ENCODE measurements at places on chromosomes 12 and 14. TPM values are rescaled to one million over a fixed set of nuclear protein-coding genes. Genes with fewer than 3 reads are reported as not detected.

DNA sequence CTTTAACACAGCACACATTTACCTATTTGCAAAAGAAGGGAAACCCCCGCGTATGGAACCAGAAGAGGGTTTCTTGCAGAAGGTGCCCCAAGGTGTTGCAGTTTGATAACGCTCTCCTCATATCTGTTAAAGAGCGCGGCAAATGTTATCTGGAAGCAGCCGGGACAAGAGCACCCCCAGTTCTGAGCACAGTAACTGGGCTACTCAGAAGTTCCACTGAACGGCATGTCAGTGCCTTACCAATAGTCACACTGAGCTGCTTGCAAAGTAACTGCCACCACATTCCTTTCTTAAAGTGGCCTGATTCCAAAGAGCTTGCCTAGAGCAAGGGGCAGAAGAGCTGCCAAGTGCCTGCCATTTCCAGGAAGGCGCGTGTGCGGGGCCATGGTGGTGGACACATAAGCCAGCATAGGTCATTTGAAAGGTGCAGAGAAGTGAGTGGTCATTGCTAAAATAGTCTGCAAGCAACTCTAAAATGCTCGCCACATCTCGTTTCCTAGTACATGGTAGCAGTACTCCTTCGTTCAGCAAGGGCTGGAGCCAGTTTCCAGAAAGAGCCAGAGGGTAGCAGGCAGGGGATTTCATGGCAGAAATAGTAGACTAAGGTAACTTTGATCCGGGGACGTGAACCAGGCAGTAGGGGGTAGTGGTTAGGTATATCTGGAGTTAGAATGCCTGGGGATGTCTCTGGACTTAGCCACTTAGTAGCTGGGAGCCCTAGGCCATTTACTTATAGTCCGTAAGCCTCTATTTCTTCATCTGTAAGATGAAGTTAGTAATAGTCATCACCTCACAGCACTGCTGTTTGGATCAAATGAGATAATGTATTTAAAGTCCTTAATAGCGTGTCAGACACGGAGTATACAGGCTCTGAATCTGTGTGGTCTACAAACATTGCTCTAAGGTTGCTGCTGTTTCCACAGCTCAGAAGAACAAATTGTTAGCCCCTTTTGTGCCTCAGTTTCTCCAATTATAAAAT lies 37.6 kb downstream of the SPTB start:
- H3K27me3 ChIP-seq: peaks cover 2% of the 10 kb centered on the region
- H3K27ac ChIP-seq: peak overlapping the region; percentile 86
- no peak overlapping the region for H3K4me3 ChIP-seq
- peak; percentile 29 for DNase-seq

- H3K4me3 ChIP-seq: no peak overlapping the region
- H3K27ac ChIP-seq: no peak overlapping the region
- no peak for DNase-seq
Measured at GRCh38 chr14:100780246-100780645, 45.7 kb upstream of the MEG3 start.

DNA sequence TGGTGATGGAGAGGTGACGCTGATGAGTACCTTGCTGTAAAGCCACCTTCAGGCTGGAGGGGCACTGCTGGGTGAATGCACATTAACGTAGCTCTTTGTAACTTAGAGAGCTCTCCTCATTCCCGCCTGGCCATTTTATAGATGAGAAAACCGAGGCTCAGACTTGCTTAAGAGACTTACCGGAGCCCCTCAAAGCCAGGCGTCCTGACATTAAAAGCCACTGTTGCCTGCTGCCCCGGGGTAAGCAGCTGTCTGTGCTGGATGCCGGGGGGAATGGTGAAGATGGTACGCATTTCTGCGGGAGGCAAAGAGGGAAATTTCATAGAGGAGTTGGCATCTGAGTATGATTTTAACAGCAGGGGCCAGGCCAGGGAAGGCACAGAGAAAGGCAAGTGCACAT lies 49.6 kb upstream of the VRK1 start:
- no peak overlapping the region for H3K4me3 ChIP-seq
- no peaks in the 10 kb centered on the region for H3K4me1 ChIP-seq

DNA sequence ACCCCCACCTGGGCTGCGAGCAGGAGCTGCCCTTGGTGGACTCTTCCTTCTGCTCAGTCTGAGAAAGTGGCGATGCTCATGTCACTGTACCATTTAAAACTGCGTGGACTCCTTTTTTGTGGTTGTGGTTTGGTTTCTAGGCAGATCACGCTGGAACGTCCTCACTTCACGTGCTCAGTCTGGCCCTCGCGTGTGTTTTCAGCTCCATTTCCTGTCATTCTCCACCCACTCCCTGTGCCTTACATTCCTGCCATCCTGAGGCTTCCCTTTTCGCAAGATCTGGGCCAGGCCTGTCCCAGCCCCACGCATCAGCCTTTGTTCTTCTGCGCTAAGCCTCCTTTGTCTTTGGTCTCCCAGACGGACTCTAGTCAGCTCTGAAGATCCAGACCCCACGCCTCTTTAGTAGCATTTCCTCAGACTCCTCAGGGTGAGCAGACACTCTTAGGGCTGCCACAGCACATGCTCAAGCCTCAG lies 105.4 kb downstream of the FBXL14 start:
- H3K4me1 ChIP-seq: no peaks in the 10 kb centered on the region
- H3K27me3 ChIP-seq: no peaks in the 10 kb centered on the region
- H3K4me3 ChIP-seq: no peak overlapping the region
- H3K36me3 ChIP-seq: peaks cover 14% of the 10 kb centered on the region

- DNase-seq: peak; percentile 89
- H3K27ac ChIP-seq: no peak overlapping the region
- no peaks in the 10 kb centered on the region for H3K36me3 ChIP-seq
Measured at GRCh38 chr14:75299059-75299458, 20.4 kb downstream of the FOS start.

Gene TAS2R19
- total RNA-seq: 25.0 TPM

DNA sequence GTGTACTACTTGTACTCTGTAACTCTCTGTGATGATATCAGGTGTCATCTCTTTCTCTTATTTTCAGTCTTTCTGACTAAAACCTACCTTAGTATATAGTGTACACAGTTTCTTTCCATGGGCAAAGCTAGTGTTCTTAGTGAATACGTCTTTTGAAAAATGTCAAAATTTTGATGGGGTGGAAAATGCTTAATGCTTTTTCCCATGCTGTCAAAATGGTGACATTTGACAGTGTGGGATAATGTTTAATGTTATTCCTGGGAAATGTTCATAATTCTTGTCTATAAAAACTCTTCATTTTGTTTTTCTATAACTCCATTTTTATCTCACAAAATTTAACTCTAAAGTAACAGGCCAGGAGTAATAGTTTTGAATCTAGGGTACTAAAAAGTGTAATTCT lies 742.7 kb upstream of the FOXG1 start:
- no peak for DNase-seq
- no peaks in the 10 kb centered on the region for H3K4me1 ChIP-seq
- H3K27me3 ChIP-seq: no peaks in the 10 kb centered on the region
- H3K27ac ChIP-seq: no peak overlapping the region
- no peak overlapping the region for H3K4me3 ChIP-seq
- H3K36me3 ChIP-seq: no peaks in the 10 kb centered on the region

Gene RPS6KL1
- 13.0 TPM for total RNA-seq

DNA sequence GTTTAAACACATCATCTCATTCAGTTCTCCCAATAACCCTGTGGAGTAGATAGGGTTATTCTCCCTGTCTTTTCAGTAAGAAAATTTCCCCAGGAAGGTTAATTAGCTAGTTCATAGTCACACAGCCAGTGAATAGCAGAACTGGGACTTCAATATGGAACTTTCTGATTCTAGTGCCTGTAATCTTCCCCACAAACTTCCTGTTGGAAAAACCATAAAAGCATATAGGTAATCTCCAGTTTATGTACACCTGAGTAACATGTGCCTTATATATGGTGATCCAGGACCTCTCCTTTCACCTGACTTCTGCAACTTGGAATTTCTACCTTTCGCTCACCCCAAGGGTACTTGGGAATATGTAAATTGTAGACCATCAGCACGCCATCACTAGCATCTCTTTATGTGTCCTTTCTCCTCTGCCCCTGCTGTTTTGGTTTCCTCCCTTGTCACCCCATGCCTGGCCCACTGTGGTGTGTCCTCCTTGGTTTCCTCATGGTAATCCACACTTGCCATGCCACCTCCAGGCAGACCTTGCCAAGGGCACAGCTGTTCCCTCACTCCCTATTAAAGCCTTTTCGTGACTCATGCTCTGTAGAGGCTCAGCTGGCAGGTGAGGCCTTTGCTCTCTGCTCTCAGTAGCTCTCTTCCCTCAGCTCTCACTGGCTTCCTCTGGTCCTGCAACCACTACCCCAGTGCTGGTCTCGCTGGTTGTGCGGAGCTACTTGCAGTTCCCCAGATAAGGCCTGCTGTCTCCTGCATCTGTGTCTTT lies 16.7 kb downstream of the TBC1D30 start:
- DNase-seq: no peak
- H3K27me3 ChIP-seq: no peaks in the 10 kb centered on the region
- H3K4me1 ChIP-seq: no peaks in the 10 kb centered on the region
- no peak overlapping the region for H3K27ac ChIP-seq
- no peaks in the 10 kb centered on the region for H3K36me3 ChIP-seq

GRCh38 chr14:50635141-50635540 lies 33.0 kb downstream of the SAV1 start:
- H3K4me1 ChIP-seq: no peaks in the 10 kb centered on the region
- no peaks in the 10 kb centered on the region for H3K27me3 ChIP-seq
- no peak for DNase-seq
- H3K4me3 ChIP-seq: no peak overlapping the region
- H3K27ac ChIP-seq: no peak overlapping the region

Gene FOXA1
- 31.7 TPM for total RNA-seq

DNA sequence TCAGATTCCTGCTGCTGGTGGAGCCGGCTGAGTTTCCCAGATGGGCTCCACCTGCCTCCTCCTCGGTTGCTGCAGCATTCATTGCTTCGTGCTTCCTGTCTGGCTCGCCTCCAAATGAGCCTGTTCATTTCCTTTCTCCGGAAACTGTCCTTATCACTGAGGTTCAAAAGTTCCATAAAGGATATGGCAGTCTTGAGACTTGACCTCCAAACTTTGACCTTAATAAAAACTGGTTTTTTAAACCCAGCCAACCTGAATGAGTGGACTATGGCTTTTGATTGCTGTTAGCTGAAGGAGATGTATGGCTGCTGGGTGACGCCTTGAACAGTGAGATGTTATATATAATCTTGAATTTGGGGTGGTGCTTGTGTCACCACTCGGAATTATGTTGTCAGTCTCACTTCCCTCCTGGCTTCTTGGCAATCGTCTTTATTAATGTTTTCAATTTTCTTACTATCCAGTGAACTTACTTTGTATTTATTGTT lies 62.7 kb downstream of the RASSF3 start:
- H3K4me3 ChIP-seq: no peak overlapping the region
- peak; percentile 80 for DNase-seq
- H3K4me1 ChIP-seq: peaks cover 47% of the 10 kb centered on the region

DNA sequence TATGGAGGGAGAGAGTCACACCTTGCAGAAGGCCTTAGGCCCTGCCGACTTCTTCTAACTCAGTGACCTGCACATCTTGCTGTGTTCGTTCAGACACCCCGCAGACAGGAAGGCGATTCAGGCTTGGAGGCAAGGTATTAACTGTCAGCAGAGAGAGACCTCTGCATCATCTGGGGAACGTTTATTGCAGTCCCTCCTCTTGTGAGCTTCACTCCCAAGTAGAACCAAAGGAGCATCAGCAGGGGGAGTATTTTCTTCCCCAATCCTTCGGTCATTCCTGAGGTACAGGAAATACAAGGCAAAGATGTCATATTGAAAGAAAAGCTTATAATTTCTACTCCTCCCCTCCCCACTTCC lies 217.9 kb downstream of the CRADD start:
- no peak overlapping the region for H3K4me3 ChIP-seq
- peaks cover 15% of the 10 kb centered on the region for H3K4me1 ChIP-seq
- peak overlapping the region; percentile 28 for H3K27ac ChIP-seq
- no peaks in the 10 kb centered on the region for H3K36me3 ChIP-seq

- H3K4me3 ChIP-seq: no peak overlapping the region
- no peaks in the 10 kb centered on the region for H3K27me3 ChIP-seq
- H3K36me3 ChIP-seq: no peaks in the 10 kb centered on the region
- no peaks in the 10 kb centered on the region for H3K4me1 ChIP-seq
- DNase-seq: peak; percentile 12
- H3K27ac ChIP-seq: no peak overlapping the region
Measured at GRCh38 chr12:82479511-82479910, 121.2 kb downstream of the METTL25 start.

GRCh38 chr12:29317556-29318363 lies 63.2 kb downstream of the ERGIC2 start:
- H3K4me3 ChIP-seq: no peak overlapping the region
- no peaks in the 10 kb centered on the region for H3K4me1 ChIP-seq
- DNase-seq: peak; percentile 27
- H3K27me3 ChIP-seq: no peaks in the 10 kb centered on the region
- H3K27ac ChIP-seq: peak overlapping the region; percentile 94

GRCh38 chr14:71956920-71957563 lies 24.8 kb downstream of the RGS6 start:
- no peak for DNase-seq

DNA sequence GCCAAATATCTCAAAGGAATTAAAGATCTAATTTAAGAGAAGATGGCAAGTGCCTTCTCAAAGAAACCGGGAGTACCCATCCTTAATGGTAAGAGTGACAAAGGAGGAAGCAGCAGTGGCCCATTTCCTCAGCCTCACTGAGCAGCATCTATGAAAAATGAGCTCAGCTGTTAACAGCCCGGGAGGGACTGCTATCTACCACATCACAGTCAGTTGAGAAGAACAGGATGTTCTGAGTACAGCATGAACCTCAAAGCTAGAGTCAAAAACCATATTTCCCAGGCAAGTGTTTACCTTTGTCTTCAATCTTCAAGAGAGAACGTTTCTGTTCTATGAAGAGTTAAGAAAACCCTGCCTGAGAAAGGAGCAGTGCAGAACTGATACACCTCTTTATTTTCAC lies 115.0 kb downstream of the BTG1 start:
- DNase-seq: no peak
- H3K4me3 ChIP-seq: no peak overlapping the region
- H3K4me1 ChIP-seq: peaks cover 5% of the 10 kb centered on the region

GRCh38 chr12:46388427-46389021 lies 16.0 kb upstream of the SLC38A2 start:
- no peaks in the 10 kb centered on the region for H3K36me3 ChIP-seq
- no peaks in the 10 kb centered on the region for H3K27me3 ChIP-seq
- peaks cover 84% of the 10 kb centered on the region for H3K4me1 ChIP-seq
- H3K27ac ChIP-seq: no peak overlapping the region
- DNase-seq: no peak

GRCh38 chr12:103505371-103506236 lies 9.8 kb upstream of the C12orf42 start:
- H3K27me3 ChIP-seq: no peaks in the 10 kb centered on the region
- no peak for DNase-seq
- H3K4me3 ChIP-seq: no peak overlapping the region
- H3K4me1 ChIP-seq: no peaks in the 10 kb centered on the region

- no peaks in the 10 kb centered on the region for H3K36me3 ChIP-seq
- no peaks in the 10 kb centered on the region for H3K4me1 ChIP-seq
- H3K27me3 ChIP-seq: no peaks in the 10 kb centered on the region
- H3K4me3 ChIP-seq: no peak overlapping the region
Measured at GRCh38 chr14:49920935-49921334, 28.1 kb downstream of the ARF6 start.

Gene CLMN
- total RNA-seq: 16.2 TPM
